ENCODE measurements at places on chromosomes 1 and 21.

- DNase-seq = no peak
Measured at GRCh38 chr1:203765029-203765837, at the start of gene LAX1. Gene LAX1 (plus strand): TSS chr1:203765183. CDS start chr1:203765566, 383 bp downstream.

DNA sequence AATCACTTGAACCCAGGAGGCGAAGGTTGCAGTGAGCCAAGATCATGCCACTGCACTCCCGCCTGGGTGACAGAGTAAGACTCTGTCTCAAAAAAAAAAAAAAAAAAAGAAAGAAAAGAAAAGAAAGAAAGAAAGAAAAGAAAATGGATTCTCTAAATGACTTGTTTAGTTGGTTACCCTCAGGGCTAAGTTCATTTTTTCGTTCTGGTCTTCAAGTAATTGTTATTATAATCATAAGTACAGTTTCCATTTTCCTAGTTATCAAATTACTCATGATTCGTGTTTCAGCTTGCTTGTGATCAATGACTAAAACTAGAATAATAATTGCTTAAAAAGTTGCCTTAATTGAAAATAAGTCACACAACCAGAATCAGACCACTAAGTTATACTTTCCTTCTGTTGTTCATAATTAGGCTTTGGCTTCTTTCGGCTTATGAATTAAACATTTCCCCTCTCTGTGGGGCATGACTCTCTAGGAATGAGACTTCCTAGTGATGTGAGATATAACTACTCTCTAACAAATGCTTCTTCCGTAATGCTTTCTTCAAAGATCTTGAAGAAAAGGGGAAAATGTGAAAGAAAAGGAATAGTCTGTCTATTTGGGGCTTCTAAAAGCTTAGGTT is 9.6 kb upstream of the RLF start:
- DNase-seq = no peak

- no peak for DNase-seq
Measured at GRCh38 chr1:156551066-156551643, 21.2 kb downstream of the IQGAP3 start.

GRCh38 chr1:186683652-186684410 is 3.6 kb upstream of the PTGS2 start:
- DNase-seq = no peak

GRCh38 chr1:36154765-36155407 is 1.1 kb upstream of the MAP7D1 start:
- DNase-seq = peak; percentile 27

GRCh38 chr1:185309566-185309965 is 7.5 kb downstream of the IVNS1ABP start:
- no peak for DNase-seq

- DNase-seq = no peak
Measured at GRCh38 chr1:48236716-48237470, 14.4 kb downstream of the SLC5A9 start.

- no peak for DNase-seq
Measured at GRCh38 chr1:160675641-160676410, 29.0 kb upstream of the SLAMF1 start.

GRCh38 chr1:233293556-233294446 is 1.7 kb downstream of the PCNX2 start:
- no peak for DNase-seq

DNA sequence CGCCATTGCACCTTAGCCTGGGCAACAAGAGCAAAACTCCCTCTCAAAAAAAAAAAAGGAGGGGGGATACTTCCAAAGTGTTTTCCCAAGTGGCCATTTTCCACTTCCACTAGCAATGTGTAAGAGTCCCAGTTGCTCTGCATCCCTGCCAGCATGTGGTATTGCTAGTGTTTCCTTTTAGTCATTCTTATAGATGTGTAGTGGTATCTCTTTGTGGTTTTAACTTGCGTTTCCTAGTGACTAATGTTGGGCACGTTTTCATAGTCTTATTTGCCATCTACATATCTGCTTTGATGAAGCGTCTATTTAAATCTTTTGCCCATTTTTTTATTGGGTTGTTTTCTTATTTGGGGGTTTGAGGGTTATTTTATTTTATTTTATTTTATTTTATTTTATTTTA is 31.1 kb downstream of the INAVA start:
- no peak for DNase-seq
